K562 (cell line): ENCODE measurements at places on chromosomes 3 and 15. TPM values are rescaled to one million over a fixed set of nuclear protein-coding genes. Genes with fewer than 3 reads are reported as not detected.
A peak's percentile ranks its signal among the peaks of the same experiment; 100 is the strongest.

EXOSC7 gene
- 110 and 134 TPM in 2 replicates for polyA plus RNA-seq

PCOLCE2 gene
- 0.59 and 1.2 TPM in 2 replicates for polyA plus RNA-seq

LXN gene
- polyA plus RNA-seq: not detected in 2 replicates

CD80 gene
- 3.7 and 5.3 TPM in 2 replicates for polyA plus RNA-seq

MB21D2 gene
- polyA plus RNA-seq: not detected in 2 replicates

CCR2 gene
- not detected in 2 replicates for polyA plus RNA-seq

CPNE4 gene
- polyA plus RNA-seq: not detected in 2 replicates

SLC51A gene
- not detected in 2 replicates for polyA plus RNA-seq

PLAAT1 gene
- 2.1 and 3.1 TPM in 2 replicates for polyA plus RNA-seq

CLDN18 gene
- polyA plus RNA-seq: not detected in 2 replicates

WWTR1 gene
- 0.34 and 1.5 TPM in 2 replicates for polyA plus RNA-seq

NANOGP8 gene
- polyA plus RNA-seq: not detected in 2 replicates

SNX22 gene
- polyA plus RNA-seq: 1.7 and 2.0 TPM in 2 replicates

CLEC3B gene
- not detected in 2 replicates for polyA plus RNA-seq

LRCH3 gene
- polyA plus RNA-seq: 30.3 and 112 TPM in 2 replicates

TRIM71 gene
- polyA plus RNA-seq: not detected in 2 replicates

MRAS gene
- 5.0 and 5.4 TPM in 2 replicates for polyA plus RNA-seq

DNA sequence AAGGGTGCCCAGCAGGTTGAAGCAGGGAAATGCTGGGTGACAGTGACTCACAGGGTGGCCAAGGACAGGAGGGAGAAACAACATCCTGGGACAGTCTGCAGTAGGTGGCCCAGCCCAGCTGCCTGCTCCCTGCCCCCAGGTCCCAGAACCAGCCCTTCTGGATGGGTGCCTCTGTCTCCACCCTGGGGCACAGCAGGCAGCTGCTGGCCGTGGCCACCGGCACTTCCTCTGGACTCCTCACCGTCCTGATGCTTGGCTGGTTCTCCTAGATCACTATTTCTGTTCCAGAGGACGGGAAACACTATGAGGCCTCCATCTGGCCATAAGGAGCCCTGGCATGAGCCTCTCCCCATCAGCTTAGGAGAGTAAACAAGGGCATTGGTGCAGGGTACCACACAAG lies 258.9 kb downstream of the XXYLT1 start:
- DNase-seq: no peak

GRCh38 chr15:64690578-64691296 lies 84.7 kb downstream of the RBPMS2 start:
- no peak for DNase-seq

DNA sequence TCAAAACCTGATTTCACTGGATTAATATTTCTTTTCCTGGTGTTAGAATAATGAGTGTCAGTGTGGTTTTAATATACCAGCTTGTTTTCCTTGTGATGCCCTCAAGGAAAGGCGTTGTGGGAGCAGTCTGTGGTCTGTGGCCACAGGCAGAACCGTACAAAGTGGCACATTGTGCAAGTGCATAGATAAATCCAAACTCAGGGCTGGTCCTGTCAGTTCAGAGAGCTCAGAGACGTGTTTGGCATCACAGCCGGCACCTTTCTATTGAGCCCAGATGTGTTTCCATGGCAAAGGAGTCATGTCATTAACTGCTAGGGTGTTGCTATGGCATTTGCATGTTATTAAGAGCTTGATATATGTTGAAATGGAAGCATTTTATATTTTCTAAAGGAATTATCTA lies 289.9 kb upstream of the RASGRP1 start:
- DNase-seq: no peak

- no peak for DNase-seq
Observed at GRCh38 chr3:100796556-100796955, 87.3 kb downstream of the TFG start.

GRCh38 chr3:53824795-53825194 lies 21.4 kb downstream of the CHDH start:
- DNase-seq: no peak

DNA sequence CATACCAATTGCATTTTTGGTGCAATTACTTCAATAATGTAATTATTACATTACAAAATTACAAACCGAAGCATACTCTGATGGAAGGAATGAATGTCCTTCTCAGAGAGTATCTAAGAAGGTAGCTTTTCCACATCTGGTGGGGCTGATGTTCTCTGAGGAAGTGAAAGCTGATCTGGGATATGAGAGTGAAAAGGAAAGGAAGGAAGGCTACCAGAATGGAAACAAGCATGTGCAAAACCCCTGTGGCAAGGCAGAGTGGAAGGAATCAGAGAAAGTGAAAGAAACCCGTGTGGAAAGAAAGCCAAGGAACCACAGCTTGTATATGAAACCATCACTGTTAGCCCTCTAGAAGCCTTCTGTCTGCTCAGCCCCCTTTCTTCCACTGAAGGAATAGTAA lies 35.3 kb upstream of the GOLGA8A start:
- no peak for DNase-seq

DNA sequence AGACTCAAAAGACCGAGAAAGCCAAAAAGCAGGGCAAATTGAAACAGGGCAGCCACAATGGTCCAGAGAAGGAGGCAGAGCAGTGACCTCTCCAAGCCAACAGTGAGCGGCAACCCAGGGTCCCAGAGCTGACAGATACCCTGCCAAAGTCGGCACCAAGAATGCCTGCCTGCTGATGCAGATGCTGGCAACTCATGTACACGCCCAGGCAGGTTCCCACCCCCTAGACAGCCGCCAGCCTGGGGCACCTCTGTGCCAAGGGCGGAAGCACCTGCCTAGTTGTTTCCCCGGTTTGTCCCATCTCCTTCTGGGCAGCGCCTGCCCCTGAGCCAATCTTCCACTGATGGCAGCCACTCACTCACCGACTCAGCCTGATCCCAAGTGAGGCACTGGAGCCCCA lies 22.1 kb downstream of the KLHL25 start:
- DNase-seq: no peak

DNA sequence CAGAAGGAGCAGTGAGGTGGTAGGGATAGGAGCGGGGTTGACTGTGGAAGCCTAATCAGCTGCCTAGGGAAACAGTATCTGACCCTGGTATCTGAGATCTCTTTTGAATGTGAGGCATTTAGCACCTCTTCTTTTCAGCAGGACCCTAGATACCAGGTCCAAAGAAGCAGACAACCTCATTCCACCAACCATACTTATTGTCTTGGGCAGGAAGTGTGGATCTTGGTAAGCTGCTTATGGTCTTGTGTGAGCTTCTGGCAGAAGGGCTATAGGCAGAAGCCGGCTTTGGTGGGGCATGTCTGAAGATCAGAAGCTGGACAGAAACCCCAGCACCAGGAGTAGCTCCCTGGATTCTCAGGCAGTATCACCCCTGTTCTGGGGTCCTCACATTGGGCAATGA lies 65.6 kb downstream of the TIPARP start:
- no peak for DNase-seq

DNA sequence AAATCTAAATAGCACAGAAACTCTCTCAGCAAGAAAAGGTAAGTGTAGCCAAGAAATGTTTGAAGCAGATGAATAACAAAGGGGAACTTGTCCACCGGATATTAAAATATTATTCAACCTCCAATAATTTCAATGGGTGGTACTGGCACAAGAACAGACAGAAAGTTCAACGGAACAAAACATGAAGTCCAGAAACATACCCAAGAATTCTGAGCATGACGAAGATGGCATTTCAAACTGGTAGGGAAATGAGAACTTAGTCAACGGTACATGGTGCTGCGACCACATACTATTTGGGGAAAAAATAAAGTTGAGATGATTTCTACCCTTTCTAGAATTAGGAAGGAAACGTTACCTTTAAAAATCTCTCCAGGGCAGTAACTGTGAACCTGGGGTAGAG lies 5.5 kb downstream of the CHSY1 start:
- DNase-seq: no peak

GRCh38 chr15:34366271-34367065 lies 528 bp downstream of the LPCAT4 start:
- DNase-seq: peak; percentile 84

GRCh38 chr15:85491691-85492090 lies 111.3 kb downstream of the AKAP13 start:
- DNase-seq: no peak

- no peak for DNase-seq
Observed at GRCh38 chr3:45081506-45082141, 55.5 kb downstream of the CLEC3B start.

DNA sequence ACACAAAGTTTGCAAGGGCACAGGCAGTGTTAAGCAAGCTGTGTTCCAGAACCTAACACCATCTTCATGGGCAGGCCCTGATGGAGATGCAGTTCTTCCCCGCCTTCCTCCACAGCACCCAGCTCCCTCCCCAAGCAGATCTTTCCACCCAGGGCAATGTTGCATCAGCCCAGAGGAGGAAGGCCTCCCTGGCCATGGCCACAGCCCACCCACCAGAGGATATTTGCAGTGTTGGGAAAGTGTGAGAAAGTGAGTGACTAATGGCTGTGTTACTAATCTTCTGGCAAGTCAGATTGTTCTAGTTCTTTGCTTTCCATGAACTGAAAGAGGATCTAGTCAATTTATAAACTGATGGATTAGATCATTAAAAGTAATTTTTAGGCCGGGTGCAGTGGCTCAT lies 42.0 kb upstream of the ATP10A start:
- no peak for DNase-seq

DNA sequence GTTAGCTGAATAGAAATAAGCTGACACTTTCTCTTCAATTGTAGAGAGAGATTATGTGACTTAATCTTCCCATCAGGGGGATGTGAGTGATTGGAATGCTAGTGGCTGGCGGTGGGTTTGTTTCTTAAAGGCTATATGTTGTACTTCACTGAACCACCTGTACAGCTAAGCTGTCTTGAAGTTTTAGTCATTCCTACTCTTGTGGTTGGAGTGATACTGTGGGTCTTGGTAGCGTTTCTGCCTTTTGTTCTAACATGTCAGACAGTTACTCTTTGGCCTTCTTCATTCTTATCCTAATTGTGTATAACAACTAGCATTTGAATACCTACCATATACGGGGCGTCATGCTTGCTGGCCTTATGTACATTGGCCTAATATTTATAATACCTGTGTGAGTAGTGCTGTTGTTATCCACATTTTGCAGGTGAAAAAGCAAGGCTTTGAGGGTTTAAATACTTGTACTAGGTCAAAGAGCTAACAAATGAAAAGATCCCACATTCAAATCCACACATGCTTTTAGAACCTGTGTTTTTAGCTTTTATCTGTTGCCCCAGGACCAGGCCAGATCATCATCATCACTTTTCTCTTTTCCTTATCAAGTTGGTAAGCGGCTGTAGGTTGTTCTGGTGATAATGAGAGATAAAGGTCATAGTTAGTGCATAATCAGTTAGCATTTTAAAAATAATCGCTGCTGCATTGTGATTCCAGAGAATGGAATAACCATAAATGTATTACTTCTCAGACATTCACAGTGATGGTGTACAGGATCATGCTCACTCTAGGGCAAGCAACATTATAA lies 50.2 kb downstream of the AKAP13 start:
- DNase-seq: no peak

DNA sequence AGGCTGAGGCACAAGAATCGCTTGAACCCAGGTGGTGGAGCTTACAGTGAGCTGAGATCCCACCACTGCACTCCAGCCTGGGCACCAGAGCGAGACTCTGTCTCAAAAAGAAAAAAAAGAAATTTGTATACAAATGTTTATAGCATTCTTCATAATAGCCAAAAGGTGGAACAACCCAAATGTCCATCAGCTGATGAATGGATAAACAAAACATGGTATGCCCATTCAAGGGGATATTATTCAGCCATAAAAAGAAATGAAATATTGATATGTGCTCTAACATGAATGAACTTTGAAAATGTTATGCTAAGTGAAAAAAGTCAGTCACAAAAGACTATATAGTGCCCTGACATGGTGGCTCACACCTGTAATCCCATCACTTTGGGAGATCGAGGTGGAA lies 11.4 kb downstream of the LHFPL4 start:
- no peak for DNase-seq

- DNase-seq: no peak
Observed at GRCh38 chr15:70215951-70216350, 118.2 kb upstream of the TLE3 start.

DNA sequence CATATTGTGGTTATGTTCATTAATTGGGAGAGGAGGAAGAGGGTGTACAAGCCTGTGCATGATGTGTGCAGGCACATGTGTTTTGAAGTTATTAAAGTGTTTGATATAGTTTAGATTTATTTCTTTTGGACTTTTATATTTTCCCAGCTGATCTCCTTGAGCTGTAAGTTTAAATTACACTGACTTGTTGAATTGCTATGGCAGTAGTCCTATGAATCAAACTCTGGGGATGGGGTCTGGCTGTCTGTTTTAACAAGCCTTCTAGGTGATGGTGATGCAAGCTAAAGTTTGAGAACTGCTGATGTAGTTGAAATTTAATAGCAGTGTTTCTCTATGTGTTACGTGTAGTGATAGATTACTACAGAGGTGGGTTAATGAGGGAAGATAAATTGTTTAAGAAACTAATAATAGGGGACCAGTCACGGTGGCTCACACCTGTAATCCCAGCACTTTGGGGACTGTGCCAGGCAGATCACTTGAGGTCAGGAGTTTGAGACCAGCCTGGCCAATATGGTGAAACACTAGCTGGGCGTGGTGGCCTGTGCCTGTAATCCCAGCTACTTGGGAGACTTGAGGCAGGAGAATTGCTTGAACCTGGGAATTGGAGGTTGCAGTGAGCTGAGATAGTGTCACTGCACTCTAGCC lies 7.0 kb downstream of the ARIH1 start:
- no peak for DNase-seq

DNA sequence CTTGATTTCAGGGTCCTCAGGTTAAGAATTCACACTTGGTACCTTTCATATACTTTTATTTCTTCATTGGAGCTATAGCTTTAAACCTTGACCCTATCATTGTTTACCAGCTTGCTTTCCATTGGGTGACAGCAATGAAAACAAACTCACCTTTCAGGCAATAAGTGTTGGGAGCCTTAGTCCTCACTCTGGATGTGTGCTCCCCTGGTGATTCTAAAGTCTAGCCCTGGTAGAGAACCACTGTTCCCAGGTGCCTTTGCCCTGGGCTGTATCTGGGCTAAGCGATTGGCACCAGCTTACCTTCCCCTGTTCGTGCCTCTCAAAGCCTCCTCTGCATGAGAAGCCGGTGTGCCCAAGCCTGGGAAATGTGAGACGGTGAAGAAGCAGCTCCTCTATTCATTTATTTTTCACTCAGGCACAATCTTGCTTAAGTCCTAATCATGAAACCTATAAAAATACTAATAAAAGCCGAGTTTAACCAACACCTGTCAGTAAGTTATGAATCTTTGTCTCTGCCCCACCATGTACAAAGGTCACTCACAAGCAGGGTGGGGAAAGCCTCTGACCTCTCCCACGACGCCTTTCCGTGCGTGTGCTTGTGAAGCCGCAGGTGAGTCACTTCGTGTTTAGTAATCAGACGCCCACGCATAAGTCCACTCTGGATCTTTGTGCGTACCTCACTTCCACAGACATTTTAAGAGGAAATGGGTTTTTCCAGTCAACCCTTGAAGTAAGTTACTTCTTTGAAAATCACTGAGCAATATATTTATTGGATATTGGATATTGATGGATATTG lies 12.8 kb upstream of the ARRDC4 start:
- peak; percentile 18 for DNase-seq

GRCh38 chr3:40128166-40128565 lies 181.3 kb upstream of the EIF1B start:
- no peak for DNase-seq

GRCh38 chr3:148379763-148380382 lies 317.8 kb upstream of the AGTR1 start:
- no peak for DNase-seq

GRCh38 chr15:51533672-51534398 lies 88.7 kb downstream of the DMXL2 start:
- DNase-seq: no peak
